ENCODE measurements at places on chromosomes 2 and 18.

DNA sequence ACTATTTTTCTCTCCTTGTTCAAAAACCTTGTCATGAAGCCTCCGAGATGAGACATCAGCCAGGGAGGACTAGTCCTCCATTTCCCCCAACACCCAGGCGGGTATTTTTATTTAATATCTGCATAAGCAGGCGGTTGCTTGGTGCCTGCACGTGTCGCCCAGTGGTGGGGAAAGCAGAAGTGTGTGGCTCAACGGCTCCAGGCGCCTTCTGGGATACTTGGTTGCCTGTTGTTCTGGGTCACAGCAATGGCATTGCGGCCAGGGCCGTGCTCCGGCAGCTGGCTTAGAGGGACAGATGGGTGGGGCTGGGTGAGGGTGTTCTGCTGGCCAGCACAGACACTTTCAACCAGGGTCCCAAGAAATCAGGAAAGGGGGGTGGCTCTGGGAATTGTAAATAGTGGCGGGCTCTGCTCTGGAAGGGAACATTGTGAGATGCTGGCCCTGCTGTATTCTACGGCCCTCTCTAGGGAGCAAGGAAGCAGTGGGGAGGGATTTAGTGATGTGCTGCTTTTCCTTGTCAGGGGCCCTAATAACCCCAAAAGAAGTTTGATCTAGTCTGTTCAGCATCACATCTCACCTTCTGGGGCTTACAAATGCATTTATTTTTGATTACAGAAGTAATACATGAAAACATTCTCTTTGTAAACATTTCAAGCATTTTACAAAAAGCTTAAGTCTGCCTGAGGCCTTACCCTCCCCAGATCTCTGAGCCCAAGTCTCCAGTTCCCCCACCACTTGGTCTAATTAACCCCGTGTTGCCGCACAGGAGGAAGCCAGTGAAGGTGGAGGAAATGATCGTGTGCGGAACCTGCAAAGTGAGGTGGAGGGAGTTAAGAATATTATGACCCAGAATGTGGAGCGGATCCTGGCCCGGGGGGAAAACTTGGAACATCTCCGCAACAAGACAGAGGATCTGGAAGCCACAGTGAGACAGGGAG lies 1.1 kb downstream of the VAMP8 start:
- DNase-seq, result no peak

DNA sequence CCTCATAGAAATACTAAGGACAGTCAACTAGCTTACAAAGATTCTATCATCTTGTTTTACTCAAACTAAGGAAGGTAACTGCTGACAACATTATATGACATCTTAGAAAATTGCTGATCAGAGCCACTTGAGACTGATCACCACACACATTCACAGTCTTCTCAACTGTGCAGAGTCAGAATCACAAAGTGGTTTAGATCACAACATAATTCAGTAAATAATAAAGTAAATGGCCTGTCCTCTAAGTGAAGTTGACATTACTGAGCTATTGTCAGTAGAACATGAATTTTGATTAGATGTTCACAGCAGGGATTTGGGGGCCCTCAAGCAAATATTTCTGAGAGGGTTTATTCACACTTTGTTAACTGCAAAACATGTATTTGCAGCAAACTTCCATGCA lies 28.5 kb downstream of the NOL4 start:
- no peak for DNase-seq

GRCh38 chr2:145034511-145034910 lies 514.6 kb upstream of the ZEB2 start:
- no peak for DNase-seq

DNA sequence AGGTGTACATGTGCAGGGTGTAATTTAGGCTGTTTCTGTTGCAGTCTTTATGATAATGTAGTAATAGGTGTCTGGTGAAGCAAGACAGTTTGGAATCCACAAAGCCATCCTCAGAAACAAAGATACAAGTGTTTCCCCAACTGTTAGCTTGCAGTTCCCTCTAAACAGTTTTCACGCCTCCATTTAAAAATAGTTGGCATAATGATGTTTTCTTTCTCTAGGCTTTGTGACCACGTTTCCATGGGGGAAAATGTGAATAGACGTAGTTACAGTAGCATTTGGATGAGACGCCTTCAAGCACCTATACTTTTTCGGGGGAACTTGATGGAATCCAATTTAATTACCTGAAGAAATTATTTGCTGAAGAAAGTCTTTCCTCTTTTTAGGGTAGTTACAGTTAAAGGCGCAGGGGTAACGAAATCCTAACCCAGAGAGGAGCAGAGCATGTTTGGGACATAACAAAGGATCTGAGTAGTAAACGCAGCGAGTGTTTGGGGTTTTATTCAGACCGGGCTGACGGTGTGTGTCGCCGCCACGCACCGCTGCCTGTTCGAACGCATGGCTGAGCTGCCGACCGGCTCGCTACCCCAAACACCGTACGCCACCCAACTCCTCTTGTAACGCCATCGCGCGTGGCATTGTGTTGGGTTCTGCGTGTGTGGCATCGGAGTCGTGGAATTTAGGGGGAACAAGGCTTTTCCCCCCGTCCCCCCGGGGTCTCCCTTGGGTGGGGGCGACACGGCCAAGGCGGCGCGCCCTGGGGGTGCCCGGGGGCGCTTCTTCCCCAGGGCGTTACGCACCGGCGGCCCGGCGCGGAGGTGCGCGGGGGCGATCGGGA lies 681 bp upstream of the NRP2 start:
- no peak for DNase-seq

DNA sequence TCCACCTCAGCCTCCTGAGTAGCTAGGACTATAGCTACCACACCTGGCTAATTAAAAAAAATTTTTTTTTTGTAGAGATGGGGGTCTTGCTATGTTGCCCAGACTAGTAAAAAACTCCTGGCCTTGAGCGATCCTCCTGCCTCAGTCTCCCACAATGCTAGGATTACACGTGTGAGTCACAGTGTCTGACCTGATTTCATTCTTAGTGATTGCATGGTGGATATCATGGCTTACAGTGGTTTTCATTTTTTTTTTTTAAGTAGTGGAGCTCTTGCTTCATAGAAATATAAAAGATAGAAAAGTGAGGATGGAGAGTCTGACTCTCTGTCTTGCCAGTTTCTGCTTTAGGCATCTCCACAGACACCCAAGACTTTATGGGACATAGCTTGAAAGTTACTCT lies 83.6 kb downstream of the CDC42EP3 start:
- no peak for DNase-seq

DNA sequence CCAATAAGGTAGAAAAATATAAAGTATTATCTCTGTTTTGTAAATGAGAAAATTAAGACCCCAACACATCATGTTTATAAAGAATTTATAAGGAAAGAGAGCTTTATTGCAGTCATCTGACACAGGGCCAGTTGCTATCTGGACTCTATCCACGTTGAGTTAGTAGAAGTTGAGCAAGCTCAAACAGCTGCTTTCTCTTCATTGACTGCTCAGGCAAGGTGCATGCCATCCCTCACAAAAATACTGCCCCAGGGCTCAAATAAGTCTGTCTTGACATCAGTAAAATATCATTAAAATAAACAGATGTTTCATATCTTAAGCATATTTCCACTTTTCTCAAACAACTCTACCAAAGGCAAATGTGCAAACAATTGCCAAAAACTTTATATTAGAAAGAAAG lies 14.8 kb downstream of the COL5A2 start:
- DNase-seq, result no peak

- no peak for DNase-seq
Observed at GRCh38 chr2:233242231-233242927, 9.1 kb upstream of the ATG16L1 start.

GRCh38 chr18:38525039-38525438 lies 959.4 kb upstream of the CELF4 start:
- DNase-seq, result no peak

- DNase-seq, result no peak
Observed at GRCh38 chr2:28155627-28156026, 237.0 kb upstream of the FOSL2 start.

DNA sequence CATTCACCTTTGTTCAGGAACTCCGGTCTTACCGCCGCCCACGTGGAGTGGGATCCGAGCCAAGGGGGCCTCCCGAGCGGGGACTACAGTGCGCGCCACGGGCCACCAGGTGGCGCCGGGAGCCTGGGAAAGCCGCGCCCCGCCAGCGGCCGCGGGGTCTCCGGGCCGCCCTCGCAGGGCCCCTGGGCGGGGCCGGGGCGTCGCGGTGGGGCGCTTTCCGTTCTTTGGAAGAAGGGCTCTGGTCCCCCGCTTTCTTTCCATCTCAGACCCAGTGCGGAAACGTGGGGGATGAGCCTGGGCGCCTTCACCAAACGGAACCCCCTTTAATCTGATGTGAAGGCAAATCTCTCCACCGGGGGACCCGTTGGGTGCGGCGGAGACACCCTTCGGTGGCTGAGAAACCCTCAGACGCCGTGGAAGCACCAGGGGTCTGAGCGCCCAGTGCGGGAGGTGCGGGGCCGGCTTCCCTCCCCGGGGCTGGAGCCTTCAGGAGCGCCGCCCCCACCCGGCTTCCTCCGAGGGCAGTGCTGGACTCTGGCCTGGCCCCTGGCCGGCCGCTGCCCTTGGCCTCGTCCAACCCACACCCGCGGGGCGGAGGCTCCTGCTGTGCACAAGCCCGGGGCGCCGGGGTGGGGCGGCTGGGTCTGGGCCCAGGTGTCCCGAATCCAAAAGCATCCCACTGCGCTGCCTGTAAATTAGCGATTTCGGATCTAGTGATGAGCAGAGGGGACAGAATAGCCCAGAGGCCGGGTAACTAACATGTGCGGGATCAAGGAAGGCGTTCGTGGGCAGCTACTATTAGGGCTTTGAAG lies 44.6 kb downstream of the GORASP2 start:
- DNase-seq, result peak; percentile 74

DNA sequence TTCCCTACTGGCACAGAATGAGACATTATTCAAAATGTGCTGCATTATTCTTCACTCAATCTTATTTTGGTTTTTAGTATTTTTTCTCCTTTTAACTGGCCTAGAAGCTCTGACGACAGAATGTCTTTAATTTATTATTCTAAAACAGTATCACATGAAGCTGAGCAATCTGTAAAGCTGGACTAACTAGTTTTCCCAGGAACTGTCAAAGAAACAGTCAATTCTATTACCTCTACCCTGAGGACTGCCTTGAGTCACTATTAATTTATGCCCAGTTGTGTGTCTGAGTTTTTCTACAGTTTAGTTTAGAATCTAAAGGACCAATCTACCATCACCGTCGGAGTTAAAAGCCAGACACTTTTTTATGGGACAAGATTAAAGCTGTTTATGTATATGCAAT lies 31.6 kb downstream of the MBD2 start:
- DNase-seq, result no peak

DNA sequence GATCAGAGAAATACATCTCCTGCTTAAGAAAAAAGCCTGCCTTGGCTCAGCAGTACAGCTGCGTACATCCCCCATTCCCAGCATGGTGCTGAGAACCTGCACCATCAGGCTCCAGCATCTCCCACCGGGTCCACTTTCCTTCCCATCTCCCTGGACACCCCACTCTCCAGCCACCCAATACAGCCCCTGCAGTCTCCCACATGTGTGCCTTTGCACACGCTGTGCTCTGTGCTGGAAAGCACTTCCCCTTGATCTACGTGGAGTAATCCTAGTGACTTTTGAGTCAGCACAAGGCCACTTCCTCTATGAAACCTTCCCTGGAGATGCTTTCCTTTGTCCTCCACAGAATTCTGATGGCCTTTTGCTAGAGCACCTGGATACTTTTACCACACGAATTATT lies 17.0 kb downstream of the STAT1 start:
- no peak for DNase-seq

DNA sequence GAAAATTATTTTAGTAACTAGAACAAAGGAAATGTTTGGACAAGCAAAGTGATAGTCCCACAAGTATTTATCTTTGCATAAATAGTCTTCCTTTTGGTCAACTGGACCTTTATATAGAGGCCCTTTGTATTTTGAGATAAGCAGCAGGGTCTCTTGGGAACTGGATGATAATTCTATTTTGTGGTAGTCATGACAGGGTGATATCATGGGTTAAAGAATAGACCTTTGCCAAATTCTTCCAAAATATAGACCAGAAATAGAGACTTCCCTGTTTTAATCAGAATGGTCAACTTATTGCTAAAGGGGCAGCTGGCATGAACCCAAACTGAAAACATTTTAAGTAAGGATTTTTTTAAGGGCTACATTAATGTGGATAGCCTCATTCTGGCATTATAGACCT lies 10.5 kb downstream of the PLEK start:
- DNase-seq, result no peak

- no peak for DNase-seq
Observed at GRCh38 chr2:196076778-196077568, 8.3 kb upstream of the DNAH7 start.

DNA sequence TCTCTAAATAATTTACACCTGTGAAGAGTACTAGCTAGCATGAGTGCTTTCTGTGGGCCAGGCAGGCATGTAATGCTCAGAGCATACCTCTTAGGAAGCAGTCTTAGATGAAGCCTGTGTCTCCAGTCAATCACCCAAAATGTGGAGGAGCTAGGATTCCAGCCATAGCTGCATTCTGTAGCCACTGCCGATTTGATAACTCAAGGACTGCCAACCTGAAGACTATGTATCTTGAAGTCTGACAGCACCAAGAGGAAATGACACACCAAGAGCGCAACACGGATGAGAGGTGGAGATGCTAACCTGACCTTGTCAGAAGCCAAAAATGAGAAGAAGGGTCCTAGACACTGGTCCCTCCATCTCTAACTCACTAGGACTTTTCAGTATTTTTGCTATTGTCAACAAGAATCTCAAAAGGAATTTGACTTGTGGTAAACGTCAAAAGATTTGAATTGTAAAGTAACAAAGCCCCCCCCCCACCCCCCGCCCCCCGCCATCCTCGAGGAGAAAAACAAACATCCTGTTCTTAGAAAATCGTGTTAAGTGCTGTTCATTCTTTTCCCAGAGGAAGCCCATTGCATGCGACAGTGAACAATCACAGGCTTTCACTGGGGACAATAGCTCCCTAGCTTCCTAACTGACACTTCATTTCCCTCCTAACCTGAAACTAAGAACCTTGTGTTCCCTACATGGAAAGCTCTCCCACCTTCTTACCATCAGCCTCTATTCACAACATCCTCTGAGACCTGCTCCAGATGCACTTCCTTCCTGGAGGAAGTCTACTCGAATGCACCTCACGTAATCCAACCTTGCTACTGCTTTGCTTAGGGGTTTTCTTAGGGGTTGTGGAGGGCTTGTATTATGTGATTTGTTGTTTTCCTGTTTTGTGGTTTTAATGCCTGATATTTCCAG lies 14.7 kb downstream of the CDC42EP3 start:
- DNase-seq, result no peak

DNA sequence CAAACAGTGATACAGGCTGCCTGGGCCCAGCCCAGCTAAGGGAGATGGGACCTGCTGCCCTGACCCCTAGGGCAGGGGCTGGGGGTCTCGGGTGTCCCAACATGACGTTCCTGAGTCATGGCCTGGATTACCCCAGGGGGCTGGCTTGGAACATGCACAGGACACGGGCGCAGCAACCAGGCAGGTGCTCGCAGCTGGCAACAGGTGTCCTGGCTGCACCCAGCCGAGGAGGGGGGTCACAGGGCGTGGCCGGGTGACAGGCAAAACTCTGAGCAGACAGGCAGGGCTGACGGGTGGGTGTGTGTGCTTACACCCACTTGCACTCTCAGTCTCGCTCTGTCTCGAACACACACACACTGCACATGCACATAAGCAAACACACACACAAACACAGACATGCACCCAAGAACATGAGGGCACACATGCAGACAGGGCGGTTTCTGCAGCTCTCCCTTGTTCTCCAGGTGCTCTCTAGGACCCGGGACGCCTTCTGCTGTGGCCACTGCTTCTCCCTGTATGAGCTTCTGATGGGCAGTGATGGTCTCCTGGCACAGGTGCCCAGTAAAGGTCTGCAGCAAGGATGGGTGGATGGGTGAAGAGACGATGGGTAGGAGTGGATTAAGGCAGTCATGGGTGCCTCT lies 33.7 kb upstream of the TAF1B start:
- DNase-seq, result no peak
